Stimulated activated CD4-positive, alpha-beta T cell treated with anti-CD3 and anti-CD28 coated beads, Interleukin-4, amount 100 ng/mL, for 48 hours (primary cell): ENCODE measurements at places on chromosomes 2 and 18.

DNA sequence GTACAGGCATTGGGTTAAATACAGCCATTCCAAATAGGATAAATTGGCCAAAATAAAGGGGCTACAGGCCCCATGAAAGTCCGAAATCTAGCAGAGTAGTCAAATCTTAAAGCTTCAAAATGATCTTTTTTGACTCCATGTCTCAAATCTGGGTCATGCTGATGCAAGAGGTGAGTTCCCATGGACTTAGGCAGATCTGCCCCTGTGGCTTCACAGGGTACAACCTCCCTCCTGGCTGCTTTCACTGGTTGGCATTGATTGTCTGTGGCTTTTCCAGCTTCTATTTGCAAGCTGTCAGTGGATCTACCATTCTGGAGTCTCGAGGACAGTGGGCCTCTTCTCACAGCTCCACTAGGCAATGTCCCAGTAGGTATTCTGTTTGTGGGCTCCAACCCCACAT is 56.1 kb downstream of the CCDC141 start:
- no peak for DNase-seq

- no peak for DNase-seq
Observed at GRCh38 chr2:8394569-8395359, 287.1 kb upstream of the ID2 start.

- DNase-seq = no peak
Observed at GRCh38 chr2:212939777-212940531, 211.5 kb downstream of the IKZF2 start.

DNA sequence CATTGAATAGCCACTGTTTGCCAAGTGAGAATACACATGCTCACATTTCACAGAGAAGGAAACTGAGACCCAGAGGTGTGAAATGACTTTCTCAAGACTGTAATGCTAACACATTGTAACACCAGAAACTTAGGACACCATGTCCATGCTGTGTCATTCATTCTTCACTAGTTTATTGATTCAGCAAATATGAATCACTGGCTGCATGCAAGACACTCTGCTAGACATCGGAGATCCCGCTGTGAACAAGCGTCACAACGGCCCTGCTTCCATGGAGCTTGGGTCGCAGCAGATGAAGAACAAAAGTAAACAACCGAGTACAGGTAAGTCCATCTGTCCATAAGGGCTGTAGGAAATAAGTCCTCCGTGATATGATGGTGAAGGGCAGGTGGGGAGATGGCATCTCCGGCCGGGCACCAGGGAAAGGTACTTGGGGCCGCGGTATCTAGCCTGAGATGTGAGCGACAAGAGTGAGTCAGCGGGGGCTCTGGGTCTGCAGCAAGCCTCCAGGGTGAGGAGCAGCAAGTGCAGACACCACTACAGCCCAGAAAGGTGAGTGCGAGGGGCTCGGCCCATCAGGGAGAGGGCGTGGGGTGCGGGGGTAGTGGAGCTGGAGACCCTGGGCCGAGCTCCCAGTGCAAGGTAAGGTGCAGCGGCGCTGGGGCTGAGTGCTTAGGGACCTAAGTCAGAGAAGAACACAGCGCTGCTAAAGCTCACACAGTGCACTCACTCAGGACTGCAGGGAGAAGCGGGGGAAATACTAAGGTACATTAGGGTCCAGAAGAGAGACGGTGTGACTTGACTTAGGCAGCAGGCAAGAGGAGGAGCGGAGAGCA is 391.2 kb downstream of the FBXO15 start:
- DNase-seq = no peak

DNA sequence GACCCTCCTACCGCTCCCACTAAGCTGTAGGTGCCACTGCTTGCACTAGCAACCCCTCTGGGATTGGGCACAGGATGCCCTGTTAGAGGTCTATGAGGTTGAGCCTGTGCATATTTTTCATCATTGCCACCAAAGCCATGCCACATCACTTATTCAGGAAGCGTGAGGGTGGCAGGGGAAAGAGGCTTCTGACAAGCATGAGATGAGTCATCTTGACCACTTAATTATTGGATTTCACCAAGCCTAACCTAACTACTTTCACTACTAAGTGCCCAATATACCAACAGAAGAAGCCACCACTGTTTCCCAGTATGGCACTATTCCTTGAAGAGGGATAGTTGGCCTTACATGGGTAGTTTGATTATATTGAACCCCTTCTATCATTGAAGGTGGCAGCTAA is 181.3 kb upstream of the EPHA4 start:
- DNase-seq = no peak

GRCh38 chr2:20525041-20526035 is 78.5 kb downstream of the RHOB start:
- no peak for DNase-seq

GRCh38 chr2:10292033-10292432 is 10.7 kb upstream of the HPCAL1 start:
- no peak for DNase-seq

DNA sequence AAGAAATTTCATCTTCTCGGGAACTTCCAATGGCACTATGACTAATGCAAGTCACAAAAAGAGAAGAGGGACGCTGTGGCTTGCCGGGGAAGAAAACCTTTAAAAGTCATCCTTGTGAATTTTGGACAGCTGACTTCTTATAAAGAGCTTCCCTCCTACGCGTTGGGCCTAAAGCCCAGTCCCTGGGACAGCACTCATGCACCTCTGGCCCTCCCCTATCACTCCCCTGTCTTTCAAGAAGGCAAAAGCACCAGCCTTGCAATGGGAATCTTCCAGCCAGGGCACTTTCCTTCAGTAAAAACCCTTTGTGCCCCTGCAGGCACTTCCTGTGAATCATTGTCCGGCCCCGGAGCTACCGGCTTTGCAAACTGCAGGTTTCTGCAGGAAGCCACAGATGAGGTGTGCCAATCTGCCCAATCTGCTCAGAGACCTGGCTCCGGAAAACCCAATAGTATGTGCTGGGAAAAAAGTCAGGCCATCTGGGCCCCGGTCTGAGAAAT is 7.1 kb downstream of the MREG start:
- DNase-seq = peak; percentile 29

- DNase-seq = no peak
Observed at GRCh38 chr2:199439066-199439465, 18.7 kb downstream of the SATB2 start.
